ENCODE measurements at places on chromosomes 2 and 18.

- DNase-seq, result no peak
Measured at GRCh38 chr18:25186871-25187270, 165.1 kb downstream of the ZNF521 start.

DNA sequence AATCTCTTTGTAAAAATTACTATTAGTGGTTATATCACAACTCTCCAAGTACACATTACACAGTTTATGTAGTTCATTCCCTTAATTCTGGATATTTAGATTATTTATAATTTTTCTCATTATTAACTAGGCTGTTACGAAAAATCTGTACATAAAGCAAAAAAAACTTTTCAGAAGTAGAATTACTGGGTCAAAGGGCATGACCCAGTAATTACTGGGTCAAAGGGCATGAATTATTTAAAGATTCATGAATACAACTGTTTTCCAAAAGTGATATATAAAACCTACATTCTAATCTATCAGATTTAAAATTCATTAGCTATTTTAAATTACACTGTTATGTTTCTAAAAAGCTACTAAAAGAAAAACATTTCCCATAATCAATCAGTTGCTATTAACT, 55.3 kb downstream of the MSH6 start:
- DNase-seq, result no peak

- no peak for DNase-seq
Measured at GRCh38 chr2:238603596-238603995, 176.9 kb downstream of the ASB1 start.

DNA sequence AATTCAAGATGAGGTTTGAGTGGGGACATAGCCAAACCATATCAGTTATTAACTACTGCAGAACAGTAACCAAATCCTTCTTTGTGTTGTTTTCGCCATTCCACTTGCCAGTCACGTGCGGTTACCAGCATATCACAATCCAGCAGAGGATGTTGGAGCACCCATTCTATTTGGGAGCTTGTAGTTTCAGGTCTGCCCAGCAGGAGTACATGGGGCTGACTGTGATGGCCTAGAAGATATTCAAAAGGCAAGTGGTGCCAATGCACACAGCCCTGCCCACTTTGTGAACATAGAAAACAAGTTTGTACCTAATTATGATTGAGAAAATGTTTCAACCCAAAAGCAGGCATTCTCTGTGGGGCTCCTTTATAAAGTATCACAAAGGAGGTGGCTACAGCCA, 57.0 kb downstream of the ZNF519 start:
- DNase-seq, result no peak
